ENCODE measurements at places on chromosomes 5 and 9.

DNA sequence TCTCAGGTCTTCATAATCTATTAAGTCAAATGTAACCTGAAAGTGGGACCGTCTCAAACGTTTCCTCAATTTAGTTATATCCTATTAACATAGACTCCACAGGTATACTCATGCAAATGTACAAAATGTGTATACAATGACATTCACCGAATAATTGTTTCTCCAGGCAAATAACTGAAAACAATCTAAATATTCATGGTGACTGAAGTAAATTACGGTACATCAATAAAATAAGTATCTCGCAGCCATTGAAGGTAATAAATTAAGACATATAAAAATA, 482 bp downstream of the IARS1 start:
- DNase-seq = no peak

GRCh38 chr9:5786370-5787127, 46.4 kb downstream of the ERMP1 start:
- no peak for DNase-seq

GRCh38 chr5:116281309-116281708, 196.5 kb downstream of the COMMD10 start:
- no peak for DNase-seq

GRCh38 chr5:167982-168660, 23.2 kb upstream of the LRRC14B start:
- no peak for DNase-seq

DNA sequence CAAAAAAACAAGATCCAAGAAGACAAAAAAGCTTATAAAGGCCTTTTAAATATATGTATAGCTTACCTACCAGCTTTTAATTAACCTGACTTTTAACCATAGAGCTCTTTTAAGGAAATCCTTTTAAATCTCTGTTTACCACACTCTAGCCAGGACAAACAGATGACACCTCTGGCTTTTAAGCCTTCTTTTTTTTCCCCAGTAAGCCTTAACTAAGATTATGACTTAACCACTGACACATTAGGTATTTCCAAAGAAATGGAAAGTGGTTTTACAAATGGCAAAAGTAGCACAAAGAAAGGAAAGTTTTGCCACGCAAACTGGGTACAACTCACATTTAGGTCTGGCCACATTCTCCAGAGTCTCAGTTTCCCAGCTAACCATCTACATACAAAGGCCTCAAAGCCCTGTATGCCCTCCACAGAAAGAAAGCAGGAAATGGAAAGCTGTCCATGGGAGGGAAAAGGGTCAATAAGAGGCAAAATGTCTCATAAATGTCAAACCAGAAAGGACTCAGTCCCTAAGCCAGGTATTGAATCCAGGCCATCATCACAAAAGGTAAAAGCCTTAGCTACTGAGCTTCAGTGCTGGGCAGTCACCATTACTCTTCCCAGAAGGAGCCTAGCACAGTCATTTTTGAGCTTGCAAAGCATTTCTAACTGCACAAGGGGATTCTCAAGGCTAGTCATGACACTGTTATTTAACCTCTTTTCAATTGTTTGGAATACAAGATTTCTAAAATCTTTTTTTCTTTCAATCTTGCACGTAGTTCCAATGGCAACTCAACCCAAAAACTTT, 19.7 kb downstream of the TMEM161B start:
- no peak for DNase-seq

GRCh38 chr5:175230299-175230698, 213.7 kb downstream of the DRD1 start:
- no peak for DNase-seq

GRCh38 chr9:72552356-72552755, 30.9 kb downstream of the TMC1 start:
- no peak for DNase-seq

DNA sequence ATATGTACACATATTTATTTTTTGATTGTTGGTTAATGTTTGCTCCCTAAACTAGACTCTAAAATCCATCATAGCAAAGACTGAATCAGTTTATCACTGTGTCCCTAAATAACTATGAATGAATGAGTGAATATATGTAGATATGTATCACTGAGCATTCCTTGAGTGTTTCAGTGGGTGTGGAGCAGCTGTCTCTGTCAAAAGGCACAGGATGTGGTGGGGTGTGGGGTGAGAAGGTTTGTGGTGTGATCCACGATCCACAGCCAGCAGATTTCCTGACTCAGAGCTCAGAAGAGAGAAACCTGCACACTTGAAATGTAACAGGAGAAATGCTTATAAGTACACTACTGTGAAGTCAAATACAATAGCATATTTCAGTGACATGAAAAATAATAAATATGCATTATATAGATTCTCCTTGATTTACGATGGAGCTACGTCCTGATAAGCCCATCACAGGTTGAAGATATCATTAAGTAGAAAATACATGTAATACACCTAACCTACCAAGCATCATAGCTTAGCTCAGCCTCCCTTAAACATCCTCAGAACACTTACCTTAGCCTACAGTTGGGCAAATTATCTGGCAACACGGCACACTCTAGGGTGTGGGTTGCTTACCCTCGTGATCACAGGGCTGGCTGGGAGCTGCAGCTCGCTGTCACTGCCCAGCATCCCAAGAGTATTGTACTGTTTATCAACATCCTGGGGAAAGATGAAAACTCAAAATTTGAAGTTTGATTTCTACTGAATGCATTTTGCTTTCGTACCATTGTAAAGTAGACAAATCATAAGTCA, 287.0 kb downstream of the GAS1 start:
- DNase-seq = peak; percentile 24

GRCh38 chr5:114700823-114701222, 339.0 kb downstream of the KCNN2 start:
- no peak for DNase-seq

- DNase-seq = no peak
These were observed 36.5 kb upstream of the LRRC14B start for GRCh38 chr5:154826-155225.

All from epithelial cell of prostate (primary cell).